ENCODE measurements at places on chromosomes 2 and 18. TPM values are rescaled to one million over a fixed set of nuclear protein-coding genes. Genes with fewer than 3 reads are reported as not detected.

The SLC19A3 gene
- not detected for total RNA-seq

The LYPD6B gene
- 6.1 TPM for total RNA-seq

The PRKAG3 gene
- total RNA-seq, result not detected

The NAT8 gene
- total RNA-seq, result not detected

GRCh38 chr18:76126327-76126726 is 368.7 kb downstream of the ZNF516 start:
- DNase-seq, result no peak

DNA sequence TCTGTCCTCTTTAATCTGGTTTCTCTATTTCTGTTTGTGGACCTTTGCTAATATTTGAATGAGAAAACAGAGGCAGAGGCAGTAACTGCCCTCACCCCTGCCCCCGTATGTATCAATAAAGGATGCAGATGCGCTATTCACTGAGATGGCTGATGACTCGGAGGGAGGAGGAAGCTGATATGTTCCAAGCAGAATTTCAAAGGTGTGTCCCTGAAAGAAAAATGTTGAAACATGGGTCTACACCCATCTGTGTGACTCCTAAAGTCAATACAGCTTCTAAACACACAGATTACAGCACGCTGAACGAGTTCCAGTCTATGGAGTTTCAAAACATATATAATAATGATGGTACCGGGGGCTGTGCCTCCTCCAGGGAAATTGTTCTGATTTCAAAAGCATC is 38.8 kb downstream of the EPHA4 start:
- no peak for DNase-seq

The C1GALT1C1L gene
- 0.20 TPM for total RNA-seq

DNA sequence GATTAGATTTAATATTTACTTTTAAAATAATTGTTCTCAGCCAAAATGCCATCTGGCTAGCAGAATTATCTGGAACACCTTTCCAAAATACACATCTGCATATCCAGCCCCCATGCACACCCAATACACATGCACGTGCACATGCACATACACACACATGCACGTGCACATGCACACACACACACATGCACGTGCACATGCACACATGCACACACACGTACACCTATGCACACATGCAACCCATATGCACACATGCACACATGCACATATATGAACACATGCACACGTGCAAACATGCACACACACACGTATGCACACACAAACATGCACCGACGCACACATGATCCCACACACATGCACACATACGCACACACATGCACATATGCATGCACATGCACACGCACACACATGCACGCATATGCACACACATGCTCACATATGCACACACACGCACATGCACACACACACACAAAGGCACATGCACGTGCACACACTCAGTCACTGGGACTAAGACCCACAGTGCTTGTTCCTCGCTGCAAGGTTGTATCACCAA is 53.5 kb downstream of the COPS8 start:
- DNase-seq, result no peak

The L3MBTL4 gene
- not detected for total RNA-seq

DNA sequence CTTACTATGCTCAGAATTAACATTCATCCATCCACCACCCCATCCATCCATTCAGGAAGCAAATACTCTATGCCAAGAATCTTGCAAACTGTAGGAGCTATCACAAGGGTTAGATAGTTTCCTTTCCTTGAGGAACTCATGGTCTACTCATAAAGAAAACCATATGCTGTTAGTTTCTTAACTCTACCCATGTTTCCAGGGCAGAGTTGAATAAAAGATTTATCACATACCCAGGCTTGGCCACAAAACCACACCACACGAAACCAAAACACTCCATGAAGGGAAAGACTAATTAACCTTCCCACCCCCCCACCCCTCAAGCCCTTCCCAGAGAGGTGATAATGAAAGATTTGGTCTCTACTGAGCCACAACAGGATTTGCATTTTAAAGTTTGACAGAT is 23.7 kb upstream of the MSGN1 start:
- DNase-seq, result no peak

The ADCYAP1 gene
- not detected for total RNA-seq

The CNDP1 gene
- not detected for total RNA-seq

DNA sequence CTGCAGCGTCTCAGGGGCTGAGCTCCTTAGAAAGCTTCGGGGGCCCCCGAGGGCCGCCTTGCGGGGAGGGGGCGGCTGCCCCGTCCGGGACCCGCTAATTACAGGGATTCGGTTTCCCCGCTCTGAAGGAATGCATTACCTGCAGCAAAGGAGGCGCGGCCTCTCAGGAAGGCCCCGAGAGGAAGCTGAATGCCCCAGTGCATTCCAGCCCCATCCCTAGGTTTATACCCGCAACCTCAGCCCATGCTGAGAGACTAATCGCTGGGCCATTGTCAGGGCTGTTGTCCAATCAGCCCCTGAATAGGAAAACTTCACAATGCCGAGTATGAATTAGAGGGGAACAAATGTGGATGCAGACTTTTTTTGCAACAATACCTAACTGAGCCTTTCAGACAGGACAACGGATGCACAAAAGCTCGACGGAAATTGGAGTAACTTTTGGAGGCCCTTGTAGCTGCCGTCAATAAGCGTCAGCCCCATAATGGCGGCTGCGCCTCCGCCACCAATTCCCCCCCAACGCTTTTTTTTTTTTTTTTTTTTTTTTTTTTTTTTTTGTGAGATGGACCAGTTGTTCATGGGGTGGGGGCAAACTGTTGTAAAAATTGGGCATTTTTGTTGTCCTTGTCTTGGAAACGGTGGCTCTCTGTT is 138.6 kb upstream of the SIX3 start:
- DNase-seq, result no peak

DNA sequence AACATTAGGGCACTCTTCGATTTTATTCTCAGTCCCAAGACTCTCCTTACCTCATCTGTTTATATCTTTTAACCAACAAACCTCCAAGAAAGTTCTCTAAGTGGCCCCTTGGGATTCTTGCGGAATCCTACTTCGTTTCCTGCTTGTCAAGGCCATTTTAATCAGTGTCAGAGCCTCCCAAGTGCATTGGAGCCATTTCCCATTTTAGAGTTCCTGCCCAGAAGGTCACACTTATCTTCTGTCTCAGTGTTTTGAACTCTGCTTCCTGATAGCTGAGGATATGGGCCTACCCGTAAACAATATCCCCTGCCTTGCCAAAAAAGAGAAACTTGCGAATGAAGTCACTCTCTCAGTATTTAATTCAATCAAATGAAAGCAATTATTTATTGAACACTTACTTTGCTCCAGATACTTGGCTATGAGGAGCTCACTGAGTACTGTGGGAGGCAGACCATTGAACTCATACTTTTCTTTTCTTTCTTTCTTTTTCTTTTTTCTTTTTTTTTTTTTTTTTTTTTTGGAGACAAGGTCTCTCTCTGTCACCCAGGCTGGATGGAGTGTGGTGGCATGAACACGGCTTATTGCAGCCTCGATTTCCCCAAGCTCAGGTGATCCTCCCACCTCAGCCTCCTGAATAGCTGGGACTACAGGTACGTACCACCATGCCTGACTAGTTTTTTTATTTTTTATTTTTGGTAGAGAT is 5.7 kb upstream of the NOSTRIN start:
- DNase-seq, result no peak

DNA sequence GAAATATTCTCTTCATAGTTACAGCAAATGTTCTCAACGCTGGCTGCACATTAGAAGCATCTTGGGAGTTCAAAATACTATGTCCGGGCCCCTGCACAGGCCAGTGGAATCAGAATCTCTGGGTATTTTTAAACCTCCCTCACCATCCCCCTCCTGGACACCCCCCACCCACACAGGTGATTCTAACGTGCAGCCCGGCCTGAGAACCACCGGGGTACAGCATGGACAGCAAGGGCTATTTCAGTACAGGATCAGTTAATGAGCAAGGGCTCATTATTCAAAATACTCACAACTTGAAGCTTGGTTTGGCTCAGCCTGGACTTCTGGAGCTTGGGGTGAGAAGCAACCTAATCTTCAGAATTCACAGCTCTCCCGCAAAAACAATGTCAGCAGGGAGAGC is 31.4 kb downstream of the INO80C start:
- no peak for DNase-seq

The LOXHD1 gene
- total RNA-seq, result not detected

The DSC2 gene
- 33.4 TPM for total RNA-seq

GRCh38 chr18:2979871-2980790 is 32.8 kb downstream of the LPIN2 start:
- DNase-seq, result no peak

GRCh38 chr2:156399224-156399949 is 36.8 kb upstream of the GPD2 start:
- no peak for DNase-seq

GRCh38 chr2:1238598-1239138 is 174.6 kb upstream of the TPO start:
- no peak for DNase-seq

- DNase-seq, result no peak
Measured at GRCh38 chr2:103208916-103209315, 447.1 kb downstream of the TMEM182 start.

DNA sequence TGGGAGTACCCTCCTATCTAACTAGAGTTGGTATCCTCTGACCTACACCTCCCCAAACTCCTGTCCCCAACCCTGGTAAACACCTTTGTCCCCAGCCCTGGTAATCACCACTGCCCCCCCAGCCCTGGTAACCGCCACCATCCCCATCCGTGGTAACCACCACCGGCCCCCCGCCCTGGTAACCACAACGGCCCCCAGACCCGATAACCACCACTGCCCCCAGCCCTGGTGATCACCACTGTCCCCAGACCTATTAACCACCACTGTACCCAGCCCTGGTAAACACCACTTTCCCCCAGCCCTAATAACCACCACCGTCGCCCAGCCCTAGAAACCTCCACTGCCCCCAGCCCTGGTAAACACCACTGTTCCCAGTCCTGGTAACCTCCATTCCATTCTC is 820.2 kb upstream of the SALL3 start:
- DNase-seq, result no peak

The PARD3B gene
- 2.0 TPM for total RNA-seq

- DNase-seq, result no peak
Measured at GRCh38 chr2:23761638-23762037, 165.3 kb downstream of the ATAD2B start.

- no peak for DNase-seq
Measured at GRCh38 chr2:164023896-164024295, 288.1 kb upstream of the FIGN start.

DNA sequence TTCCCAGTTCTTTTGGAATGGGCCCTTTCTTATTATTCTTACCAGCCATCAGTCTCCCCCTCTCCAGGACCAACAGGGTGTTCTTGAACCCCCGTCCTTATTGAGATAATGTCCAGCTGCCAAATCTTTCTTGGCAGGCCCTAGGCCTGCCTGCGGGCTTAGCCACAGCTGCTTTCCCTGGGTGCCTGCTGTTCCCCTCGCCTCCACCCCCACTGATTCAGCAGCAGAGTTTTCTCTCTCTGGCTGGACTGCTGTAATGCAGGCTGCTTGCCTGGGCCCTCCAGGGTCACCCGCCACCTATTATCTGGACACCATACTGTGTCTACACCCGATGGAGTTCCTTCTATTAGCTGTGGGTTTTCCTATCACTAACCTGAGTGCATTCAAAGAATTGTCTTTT is 395.4 kb upstream of the ATP5MC3 start:
- DNase-seq, result no peak

DNA sequence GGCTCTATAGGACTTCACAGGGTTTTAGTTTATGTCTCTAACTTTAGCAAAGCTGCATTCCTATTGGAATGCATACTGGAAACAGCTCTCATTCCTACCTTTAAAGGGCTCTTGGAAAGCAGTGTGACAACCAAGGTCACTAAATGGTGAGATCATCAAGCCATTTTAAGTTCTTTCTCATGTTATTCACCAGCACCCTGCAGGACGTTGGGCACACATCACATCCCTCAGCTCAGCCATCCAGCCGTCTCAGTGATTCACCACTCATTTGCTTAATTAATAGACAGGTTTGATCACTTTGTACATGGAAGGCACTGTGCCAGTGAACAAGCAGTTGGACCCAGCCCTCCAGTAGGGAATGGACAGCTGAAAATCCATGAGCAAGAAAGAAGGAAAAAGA is 32.2 kb upstream of the RBM44 start:
- no peak for DNase-seq

DNA sequence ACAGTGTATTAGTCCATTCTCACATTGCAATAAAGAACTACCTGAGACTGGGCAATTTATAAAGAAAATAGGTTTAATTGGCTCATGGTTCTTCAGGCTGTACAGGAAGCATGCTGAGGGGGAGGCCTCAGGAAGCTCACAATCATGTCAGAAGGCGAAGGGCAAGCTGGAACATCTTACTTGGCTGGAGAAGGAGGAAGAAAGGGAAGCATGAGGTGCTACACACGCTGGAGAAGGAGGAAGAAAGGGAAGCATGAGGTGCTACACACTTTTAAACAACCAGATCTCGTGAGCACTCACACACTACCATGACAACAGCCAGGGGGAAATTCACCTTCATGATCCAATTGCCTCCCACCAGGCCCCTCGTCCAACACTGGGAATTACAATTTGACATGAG is 95.3 kb upstream of the FAM110C start:
- no peak for DNase-seq

The GTF2A1L gene
- total RNA-seq, result 0.22 TPM

The FBXO41 gene
- 34.9 TPM for total RNA-seq

The SLC9A4 gene
- 0.07 TPM for total RNA-seq

- DNase-seq, result no peak
Measured at GRCh38 chr2:194559964-194560363, 1097.1 kb upstream of the SLC39A10 start.

DNA sequence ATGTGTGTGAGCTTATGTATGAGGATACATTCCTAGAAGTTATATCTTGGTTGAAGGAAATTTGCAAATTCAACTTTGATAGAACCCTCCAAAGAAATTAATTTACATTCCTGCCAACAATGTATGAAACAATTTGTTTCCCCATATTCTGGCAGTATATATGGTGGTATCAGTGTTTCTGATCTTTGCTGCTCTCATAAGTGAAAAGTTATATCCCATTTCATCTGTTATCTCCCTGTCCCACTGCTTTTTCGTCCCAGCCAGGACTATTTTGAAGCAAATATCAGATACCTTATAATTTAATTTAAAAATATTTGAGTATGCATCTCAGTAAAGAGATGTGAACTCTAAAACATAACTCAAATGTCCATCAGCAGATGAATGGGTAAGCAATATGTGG is 7.1 kb downstream of the UBR3 start:
- no peak for DNase-seq

DNA sequence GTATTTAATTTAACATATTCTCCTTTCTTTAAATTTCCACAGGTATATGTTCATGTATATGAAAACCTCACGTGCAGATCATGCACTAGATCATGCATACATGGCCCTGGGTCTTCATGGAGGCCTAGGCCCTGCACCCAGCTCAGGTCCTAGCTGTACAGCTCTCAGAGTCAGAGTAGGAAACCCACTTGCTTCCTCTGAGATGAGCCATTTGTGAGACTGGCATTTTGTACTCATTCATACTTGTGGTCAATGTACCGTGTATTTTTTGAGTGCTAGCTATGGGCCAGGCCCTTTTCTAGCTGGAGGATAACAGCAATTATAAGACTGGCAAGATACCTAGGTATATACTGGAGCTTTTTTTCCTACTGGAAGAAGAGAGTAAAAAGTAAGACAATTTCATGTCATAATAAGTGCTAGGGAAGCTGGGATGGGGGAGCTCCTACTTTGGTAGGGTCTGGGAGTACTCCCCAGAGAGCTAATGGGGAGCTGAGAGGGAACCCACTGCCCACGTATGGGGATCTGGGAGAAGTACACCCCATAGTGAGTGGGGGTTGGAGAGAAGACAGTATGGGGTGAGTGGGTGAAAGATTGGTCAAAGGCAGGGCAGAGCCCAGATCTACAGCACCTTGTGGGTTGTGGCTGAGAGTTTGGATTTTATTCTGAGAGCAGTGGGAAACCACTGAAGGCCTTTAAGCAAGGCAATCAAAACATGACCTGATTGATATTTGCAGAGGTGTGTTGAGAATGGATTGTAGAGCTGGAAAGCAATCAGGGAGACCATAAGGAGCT is 72.0 kb downstream of the POLE4 start:
- no peak for DNase-seq
